ENCODE measurements at places on chromosomes 7 and 10. TPM values are rescaled to one million over a fixed set of nuclear protein-coding genes. Genes with fewer than 3 reads are reported as not detected.
A peak's percentile ranks its signal among the peaks of the same experiment; 100 is the strongest.

CYP26C1 gene
- not detected for total RNA-seq

SLC35G1 gene
- total RNA-seq, result 19.3 TPM

TSPAN33 gene
- total RNA-seq, result 10.4 TPM

PTPRN2 gene
- total RNA-seq, result 1.8 TPM

METTL2B gene
- total RNA-seq, result 22.9 TPM

PRF1 gene
- total RNA-seq, result not detected

UCN3 gene
- not detected for total RNA-seq

FAM180A gene
- not detected for total RNA-seq

PNLIPRP2 gene
- total RNA-seq, result 21.1 TPM

TAF5 gene
- 6.6 TPM for total RNA-seq

GRCh38 chr7:151453326-151453791 lies 13.4 kb upstream of the CRYGN start:
- no peak for DNase-seq

GRCh38 chr7:153440715-153441114 lies 611.5 kb upstream of the DPP6 start:
- no peak for DNase-seq

DNA sequence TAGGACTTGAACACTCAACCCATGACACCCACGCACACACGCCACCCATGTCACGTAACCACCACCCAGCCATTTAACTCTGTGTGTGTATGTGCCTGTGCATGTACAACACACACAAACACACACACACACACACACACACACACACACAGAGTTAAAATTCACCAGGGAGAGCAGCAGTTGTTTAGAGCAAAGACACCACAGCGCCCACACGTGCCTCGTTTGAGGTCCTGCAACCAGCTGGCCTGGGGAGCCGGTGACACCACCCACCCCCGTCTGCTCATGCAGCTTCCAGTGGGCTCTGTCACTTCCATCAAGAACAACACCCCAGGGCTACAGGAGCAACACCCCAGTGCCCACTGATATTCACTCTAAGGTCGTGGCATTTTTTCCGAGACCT lies 97.4 kb downstream of the ELFN1 start:
- DNase-seq, result no peak

GRCh38 chr7:73893342-73894101 lies 32.6 kb downstream of the TMEM270 start:
- no peak for DNase-seq

GRCh38 chr7:54757711-54758110 lies 1.3 kb downstream of the SEC61G start:
- no peak for DNase-seq

- no peak for DNase-seq
These were observed 25.4 kb downstream of the AKR1B15 start for GRCh38 chr7:134574322-134574721.

GRCh38 chr10:110777661-110778060 lies 94.1 kb upstream of the PDCD4 start:
- no peak for DNase-seq

GRCh38 chr10:117955176-117955575 lies 91.6 kb downstream of the RAB11FIP2 start:
- DNase-seq, result no peak

DNA sequence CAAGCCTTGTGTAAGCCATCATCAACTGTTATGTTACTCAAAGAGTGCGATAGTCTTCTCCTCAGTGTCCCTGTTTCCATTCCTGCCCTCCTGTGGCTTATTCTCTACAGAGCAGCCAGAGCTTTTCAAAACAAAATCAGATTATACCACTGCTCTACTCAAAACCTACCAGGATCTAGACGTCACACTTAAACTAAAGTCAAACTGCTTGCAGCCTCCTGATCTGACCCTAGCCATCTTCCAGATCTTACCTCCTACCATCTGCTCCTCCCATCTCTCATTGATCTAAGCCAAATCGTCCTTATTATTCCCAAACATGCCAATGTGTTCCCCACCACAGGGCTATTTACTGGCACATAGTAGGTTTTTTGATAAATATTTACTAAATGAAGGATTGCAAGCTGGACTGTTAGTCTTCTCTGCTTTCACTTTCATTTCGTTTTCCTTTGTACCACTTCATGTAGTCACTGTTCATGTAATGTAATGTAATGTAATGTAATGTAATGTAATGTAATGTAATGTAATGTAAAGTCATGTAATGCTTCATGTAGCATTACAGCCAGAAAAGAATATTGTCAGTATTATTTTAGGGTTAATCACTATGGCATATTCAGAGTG lies 116.1 kb downstream of the GPR37 start:
- no peak for DNase-seq

- DNase-seq, result peak; percentile 44
These were observed 282.7 kb upstream of the SEMA3D start for GRCh38 chr7:85469446-85470010.

GRCh38 chr10:11472158-11472753 lies 139.2 kb downstream of the USP6NL start:
- DNase-seq, result peak; percentile 76

GRCh38 chr7:36448781-36449379 lies 59.2 kb downstream of the ANLN start:
- no peak for DNase-seq

- no peak for DNase-seq
These were observed 23.6 kb downstream of the MEIG1 start for GRCh38 chr10:14982744-14983143.

DNA sequence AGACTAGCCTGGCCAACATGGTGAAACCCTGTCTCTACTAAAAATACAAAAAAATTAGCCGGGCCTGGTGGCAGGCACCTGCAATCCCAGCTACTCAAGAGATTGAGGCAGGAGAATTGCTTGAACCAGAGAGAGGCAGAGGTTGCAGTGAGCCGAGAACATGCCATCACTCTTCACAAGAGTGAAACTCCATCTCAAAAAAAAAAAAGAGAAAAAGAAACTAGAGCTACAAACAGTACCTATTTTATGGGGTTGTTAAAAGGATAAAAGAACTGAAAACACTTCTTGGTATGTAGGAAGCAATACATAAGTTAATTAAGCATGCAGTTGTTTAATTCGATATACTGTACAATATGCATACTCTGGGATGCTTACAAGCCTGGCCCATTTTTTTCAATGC lies 216.9 kb downstream of the SORCS1 start:
- DNase-seq, result no peak

DNA sequence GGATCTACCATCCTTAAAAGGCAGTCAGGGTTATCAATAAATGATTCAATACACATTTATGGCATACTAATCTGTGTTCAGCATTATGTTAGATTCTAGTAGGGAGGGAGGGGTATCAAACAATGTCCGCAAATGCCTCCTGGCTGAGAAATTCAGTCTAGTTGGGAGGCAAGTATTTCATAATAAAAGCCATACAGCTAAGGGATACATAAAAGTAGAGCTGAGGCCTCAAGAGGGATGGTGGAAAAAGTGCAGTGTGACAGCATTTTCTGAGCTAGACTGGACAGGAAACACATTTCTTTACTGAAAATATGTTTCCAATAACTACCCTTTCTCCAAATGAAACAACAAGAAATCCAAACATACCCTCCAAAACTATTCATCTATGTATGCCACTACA lies 152.8 kb upstream of the LRRN3 start:
- DNase-seq, result no peak

DNA sequence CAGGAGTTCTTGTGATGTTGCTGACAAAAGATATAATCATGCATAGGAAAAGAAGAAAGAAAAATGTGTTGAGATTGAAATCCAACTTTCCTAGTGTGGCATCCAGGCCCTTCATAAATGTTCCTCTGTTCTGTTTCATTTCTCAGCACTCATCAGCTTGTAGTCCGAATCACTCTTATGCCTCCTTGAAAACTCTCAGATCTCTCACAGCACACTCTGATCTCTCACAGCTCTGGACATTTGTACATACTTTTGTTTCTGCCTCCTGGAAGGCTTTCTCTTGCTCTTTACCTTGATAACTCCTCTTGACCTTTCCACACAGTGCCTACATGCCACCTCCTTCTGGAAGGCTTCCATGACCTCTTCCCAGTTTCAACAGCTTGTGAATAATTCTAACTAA lies 409.0 kb upstream of the LRRN3 start:
- DNase-seq, result no peak

DNA sequence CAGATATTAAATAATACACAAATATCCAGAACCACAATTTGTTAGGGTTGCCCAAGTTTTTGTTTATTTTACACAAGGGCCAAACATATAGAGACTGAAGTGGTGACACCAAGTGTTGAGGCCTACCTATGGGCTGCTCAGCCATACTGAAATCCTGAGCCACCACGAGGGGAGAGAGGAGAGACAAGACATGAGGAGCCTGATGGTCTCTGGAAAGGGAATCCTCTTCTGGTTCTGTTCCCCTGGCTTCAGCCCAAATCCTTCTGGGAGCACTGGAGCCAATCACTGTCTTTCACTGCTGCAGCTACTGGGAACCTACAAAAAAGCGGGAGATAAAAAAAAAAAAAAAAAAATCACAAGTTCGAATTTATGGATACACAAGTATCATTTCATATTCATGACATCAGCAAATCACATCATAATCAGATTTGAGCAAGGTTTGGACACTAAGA lies 1.9 kb downstream of the SKIDA1 start:
- DNase-seq, result peak; percentile 60

- DNase-seq, result no peak
These were observed 78.4 kb downstream of the CARD11 start for GRCh38 chr7:2965301-2965700.

GRCh38 chr7:7002418-7003062 lies 176.5 kb upstream of the CCZ1B start:
- no peak for DNase-seq

- DNase-seq, result peak; percentile 74
These were observed 940 bp upstream of the PSD start for GRCh38 chr10:102419269-102420180.

DNA sequence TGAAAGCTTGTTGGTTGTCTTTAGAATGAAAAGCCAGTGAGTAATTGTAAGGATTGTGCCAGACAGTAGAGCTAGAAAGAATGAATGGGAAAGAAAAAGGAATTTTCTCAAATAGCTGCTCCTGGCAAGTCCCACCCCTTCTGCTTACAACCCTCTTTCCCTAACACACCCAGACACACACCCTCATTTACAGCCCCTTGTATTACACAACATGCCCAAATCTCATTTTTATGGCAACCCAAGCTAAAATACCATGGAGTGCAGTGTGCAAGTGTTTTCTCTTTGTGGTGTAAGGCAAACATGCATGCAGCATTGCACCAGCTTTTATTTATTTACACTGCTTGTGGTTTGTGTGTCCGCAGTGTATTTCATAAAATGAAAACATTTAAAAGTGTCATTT lies 1.5 kb downstream of the PRKAR2B start:
- DNase-seq, result no peak

DNA sequence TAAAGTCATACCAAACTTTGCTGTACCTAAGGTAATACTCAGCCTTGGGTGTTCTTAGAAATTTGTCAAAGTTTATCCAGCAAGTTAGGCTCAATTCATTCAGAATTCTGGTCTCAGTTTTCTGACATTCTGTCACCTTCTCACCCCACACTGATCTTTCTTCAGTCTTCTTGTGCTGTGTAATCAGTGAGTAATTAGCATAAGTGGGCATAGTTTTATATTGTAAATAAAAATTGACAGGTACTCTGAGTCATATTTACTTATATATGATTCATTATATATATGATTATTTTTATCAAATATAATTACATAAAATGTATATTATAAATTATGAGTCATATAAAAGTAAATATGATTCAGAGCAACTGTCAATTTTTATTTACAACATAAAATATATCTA lies 170.9 kb upstream of the MAGI2 start:
- DNase-seq, result no peak

DNA sequence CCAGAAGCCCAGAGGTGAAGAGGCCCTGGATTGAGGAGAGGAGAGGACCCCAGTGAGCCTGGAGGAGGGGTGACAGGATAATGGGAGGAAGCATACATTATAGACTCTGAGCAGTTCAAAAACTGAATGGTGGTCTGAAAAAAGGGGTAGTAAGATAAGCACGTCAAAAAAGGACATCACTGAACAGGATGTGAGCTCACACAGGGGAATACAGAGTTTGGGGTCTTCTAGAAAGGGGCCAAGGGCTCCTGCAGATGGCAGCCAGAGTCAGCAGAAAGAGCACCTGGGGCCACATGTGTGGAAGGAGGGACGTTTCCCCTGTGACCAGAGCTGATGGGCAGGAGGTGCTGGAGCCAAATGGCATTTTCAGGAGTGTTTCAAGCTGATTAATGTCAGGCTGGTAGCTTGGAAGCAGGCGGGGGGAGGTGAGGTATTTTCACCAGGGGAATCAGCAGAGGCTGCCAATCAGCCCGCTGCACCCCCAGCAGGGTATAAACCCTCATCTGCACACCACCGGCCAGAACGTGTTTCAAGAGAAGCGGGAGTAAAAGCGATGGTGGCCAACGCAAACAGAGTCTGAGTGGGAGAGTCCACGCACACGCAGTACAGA lies 85.8 kb downstream of the TNS3 start:
- DNase-seq, result no peak

GRCh38 chr10:127907411-127908105 lies 655 bp downstream of the PTPRE start:
- DNase-seq, result peak; percentile 37

- no peak for DNase-seq
These were observed 148.8 kb upstream of the AGR3 start for GRCh38 chr7:17030559-17030958.

DNA sequence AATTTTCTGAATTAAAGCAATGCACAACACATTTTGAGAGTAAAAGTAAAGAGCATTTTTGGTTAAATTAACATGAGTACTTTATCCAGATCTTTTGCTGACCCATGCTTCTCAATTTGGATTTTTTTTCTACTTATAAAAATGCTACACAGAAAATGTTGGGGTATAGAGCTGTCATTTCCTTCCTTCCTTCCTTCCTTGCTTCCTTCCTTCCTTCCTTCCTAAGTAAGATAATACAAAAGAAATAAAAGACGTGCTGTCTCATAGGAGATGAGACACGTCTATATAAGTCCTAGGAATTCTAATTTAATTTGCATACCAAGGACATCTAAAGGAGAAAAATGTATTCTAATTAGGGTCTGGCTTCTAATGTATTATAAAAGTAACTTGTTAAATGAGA lies 31.0 kb upstream of the CAV2 start:
- DNase-seq, result no peak

- DNase-seq, result peak; percentile 28
These were observed 354.5 kb downstream of the TFEC start for GRCh38 chr7:115676080-115676479.

DNA sequence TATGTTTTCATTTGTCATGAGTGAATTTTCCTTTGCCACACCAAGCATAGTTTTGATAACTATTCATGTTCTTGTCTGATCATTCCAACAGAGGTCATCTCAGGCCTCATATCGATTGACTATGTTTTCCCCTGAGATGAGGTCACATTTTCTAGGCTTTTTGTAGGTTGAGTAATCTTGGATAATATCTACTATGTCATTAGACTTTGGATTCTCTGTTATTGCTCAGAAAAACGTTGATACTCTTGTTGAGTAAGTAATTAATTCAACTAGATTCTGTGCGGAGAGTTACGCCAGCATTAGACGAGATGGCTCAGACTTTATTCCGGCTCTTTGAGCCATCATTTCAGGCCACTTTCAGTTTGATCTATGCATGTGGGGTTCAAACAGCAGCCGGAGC lies 57.7 kb downstream of the KLF6 start:
- no peak for DNase-seq

GRCh38 chr10:33337326-33337957 lies 3.0 kb upstream of the NRP1 start:
- DNase-seq, result peak; percentile 29
